ENCODE measurements at places on chromosomes 3 and 15. TPM values are rescaled to one million over a fixed set of nuclear protein-coding genes. Genes with fewer than 3 reads are reported as not detected.
A peak's percentile ranks its signal among the peaks of the same experiment; 100 is the strongest.

The C3orf20 gene
- not detected for total RNA-seq

DNA sequence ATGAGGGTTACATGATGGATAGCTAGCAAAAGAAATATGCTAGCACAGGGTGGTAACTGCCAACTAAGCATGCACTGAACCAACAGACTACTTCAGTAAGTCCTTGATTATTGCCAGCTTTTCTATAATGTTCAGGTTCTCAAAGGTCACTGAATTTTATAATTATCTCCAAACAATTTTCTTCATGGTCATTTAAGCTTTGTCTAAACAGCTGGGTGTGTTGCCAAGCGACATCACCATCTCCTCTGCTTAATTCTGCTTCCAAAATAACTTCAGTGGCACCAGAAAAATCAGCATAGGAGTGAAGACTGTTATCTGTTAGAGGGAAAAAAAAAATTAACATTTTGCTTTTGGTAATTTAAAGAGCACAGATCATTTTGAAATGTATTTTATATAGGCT is 54.6 kb upstream of the TOP2B start:
- H3K27ac ChIP-seq, result no peak overlapping the region
- no peaks in the 10 kb centered on the region for H3K27me3 ChIP-seq
- DNase-seq, result no peak
- H3K4me1 ChIP-seq, result no peaks in the 10 kb centered on the region

DNA sequence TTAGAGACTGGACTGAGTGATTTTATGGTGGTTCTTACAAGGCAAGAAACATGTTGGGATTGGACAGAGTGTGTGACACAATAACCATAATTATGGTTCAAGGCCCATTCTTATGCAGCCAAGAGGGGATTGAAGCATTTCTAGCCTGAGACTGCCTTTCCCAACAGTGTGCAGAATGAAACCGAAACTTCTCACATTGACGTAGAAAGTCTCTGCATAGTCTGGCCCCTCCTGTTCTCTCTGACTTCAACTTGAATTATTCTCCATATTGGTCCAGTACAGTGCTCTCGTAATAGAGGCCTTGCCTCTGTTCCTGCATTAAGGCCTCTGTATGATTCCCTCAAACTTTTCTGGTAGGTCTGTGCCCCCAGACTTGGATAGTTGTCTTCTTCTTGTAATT is 138.3 kb downstream of the DIPK2A start:
- no peak for DNase-seq
- H3K27ac ChIP-seq, result no peak overlapping the region
- no peaks in the 10 kb centered on the region for H3K27me3 ChIP-seq
- H3K36me3 ChIP-seq, result no peaks in the 10 kb centered on the region
- H3K4me3 ChIP-seq, result no peak overlapping the region

DNA sequence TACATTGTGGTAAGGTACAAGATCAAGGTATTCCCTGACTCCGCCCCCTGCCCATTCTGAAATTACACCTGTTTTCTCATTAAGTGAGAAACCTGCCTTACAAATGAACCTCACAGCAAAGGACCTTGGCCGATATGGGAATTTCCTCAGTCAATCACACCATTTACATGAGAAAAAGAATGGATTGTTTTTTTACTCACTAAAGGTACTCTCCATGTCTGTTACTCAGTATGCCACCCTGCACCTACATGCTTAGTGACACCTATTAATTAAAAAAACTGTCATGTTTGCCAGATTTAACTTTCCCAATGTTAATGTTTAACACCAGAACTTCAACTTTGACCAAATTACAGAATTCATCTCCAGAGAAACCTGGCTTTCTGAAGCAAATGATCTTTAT is 62.0 kb downstream of the ESYT3 start:
- H3K27me3 ChIP-seq, result no peaks in the 10 kb centered on the region
- no peaks in the 10 kb centered on the region for H3K36me3 ChIP-seq
- H3K4me3 ChIP-seq, result no peak overlapping the region
- H3K27ac ChIP-seq, result no peak overlapping the region
- peaks cover 16% of the 10 kb centered on the region for H3K4me1 ChIP-seq

The PLSCR5 gene
- total RNA-seq, result not detected

The ALDH1A2 gene
- total RNA-seq, result 5.4 TPM

DNA sequence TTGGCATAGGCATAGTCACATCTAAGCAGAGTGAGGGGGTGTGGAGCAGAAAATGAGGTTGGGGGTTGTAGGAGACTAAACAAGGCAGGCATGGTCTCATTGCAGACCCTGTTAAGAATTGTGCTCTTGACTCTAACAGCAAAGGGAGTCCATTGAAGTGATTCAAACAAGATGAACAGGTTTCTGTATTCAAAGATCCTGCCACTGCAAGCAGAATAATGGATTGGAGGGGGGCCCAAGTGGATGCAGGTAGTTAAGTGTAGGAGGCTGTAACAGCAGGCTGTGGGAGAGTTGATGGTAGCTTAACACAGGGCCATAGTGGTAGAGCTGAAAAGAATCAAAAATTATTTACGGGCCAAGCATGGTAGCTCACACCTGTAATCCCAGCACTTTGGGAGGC is 34.4 kb downstream of the CASR start:
- no peak overlapping the region for H3K27ac ChIP-seq
- H3K4me3 ChIP-seq, result no peak overlapping the region
- H3K27me3 ChIP-seq, result peaks cover 10% of the 10 kb centered on the region
- DNase-seq, result no peak
- H3K4me1 ChIP-seq, result no peaks in the 10 kb centered on the region
- no peaks in the 10 kb centered on the region for H3K36me3 ChIP-seq

DNA sequence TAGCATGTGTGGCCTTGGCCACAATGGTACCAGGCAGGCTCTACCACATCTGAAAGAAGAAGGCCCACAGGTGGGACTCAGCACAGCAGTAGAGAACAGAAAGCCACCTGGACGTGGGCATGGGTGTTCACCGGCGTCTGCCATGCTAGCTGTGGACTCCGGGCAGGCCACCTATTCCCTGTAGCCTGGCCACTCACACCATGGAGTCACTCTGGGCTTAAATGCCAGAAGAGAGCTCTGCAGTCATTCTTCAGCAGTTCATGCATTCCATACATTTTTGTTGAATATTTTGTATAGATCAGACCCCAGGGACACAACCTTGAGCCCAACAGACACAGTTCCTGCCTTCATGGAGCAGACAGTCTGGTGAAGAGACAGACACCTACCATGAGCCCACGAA is 138.6 kb downstream of the SRGAP3 start:
- no peak overlapping the region for H3K4me3 ChIP-seq
- no peak overlapping the region for H3K27ac ChIP-seq
- H3K27me3 ChIP-seq, result no peaks in the 10 kb centered on the region
- DNase-seq, result no peak
- peaks cover 3% of the 10 kb centered on the region for H3K4me1 ChIP-seq

DNA sequence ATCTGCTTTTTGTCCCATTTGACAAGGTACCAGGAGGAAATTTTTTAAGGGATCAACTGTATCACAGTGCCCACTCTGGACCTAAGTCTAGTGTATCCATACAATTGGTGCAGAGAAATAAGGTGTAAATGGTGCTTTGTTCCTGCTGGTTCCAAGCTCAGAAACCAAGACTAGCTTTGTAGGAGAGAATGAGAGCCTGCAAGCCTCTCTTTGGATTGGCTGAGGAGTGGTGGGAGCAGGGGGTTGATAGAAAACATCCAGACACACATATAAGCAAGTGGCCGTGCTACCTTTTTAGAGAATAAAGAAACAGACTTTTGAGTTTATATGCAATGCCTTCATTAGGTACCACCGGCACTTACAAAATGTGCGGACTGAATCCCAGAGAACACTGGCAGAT is 45.8 kb downstream of the ARPP21 start:
- no peak overlapping the region for H3K27ac ChIP-seq
- no peak overlapping the region for H3K4me3 ChIP-seq
- no peaks in the 10 kb centered on the region for H3K36me3 ChIP-seq
- DNase-seq, result no peak

- no peak overlapping the region for H3K27ac ChIP-seq
- H3K4me1 ChIP-seq, result peaks cover 15% of the 10 kb centered on the region
- H3K4me3 ChIP-seq, result no peak overlapping the region
- no peak for DNase-seq
- peaks cover 19% of the 10 kb centered on the region for H3K36me3 ChIP-seq
Observed at GRCh38 chr3:12487786-12488185, 3.5 kb downstream of the TSEN2 start.

GRCh38 chr3:170429050-170429449 is 10.4 kb downstream of the CLDN11 start:
- H3K36me3 ChIP-seq, result no peaks in the 10 kb centered on the region
- no peak overlapping the region for H3K4me3 ChIP-seq
- no peaks in the 10 kb centered on the region for H3K27me3 ChIP-seq

GRCh38 chr15:39542385-39543065 is 38.4 kb upstream of the THBS1 start:
- no peaks in the 10 kb centered on the region for H3K36me3 ChIP-seq
- no peaks in the 10 kb centered on the region for H3K27me3 ChIP-seq
- no peak overlapping the region for H3K27ac ChIP-seq
- no peak for DNase-seq

GRCh38 chr3:136604961-136605360 is 147.2 kb downstream of the STAG1 start:
- H3K27me3 ChIP-seq, result no peaks in the 10 kb centered on the region
- no peak overlapping the region for H3K27ac ChIP-seq
- no peak for DNase-seq
- H3K36me3 ChIP-seq, result peaks cover 8% of the 10 kb centered on the region

DNA sequence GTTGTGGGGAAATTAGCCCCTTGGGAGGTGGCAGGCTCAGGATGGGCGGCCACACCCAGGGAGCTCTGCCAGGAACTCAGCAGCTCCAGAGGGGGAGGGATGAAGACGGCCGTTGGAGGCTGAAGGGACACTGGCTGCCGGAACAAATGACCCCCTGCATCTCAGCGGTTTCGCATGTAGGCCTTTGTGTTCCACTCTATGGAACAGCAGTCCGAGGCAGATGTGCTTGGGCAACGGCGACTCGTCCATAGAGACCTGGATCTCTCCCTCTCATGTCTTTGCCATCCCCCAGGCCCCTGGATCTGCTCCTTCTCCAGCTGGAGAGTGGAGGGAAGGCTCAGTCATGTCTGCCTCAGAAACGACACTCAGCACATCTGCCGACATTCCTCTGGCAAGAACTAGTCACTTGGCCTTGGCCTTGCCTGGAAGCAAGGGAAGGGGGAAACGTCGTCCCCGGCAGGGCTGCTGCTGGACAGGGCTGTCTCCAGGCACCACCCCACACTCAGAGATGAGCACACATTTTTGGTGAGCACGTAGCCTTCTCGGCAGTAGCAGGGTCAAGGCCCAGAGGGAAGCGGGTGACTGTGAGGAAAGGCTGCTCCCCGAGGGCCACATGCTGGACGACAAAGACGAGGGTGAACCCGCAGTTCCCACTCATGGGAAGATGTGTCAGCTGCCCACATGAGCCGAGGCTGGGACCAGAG is 83.8 kb downstream of the ASB7 start:
- no peak overlapping the region for H3K27ac ChIP-seq
- no peaks in the 10 kb centered on the region for H3K36me3 ChIP-seq
- DNase-seq, result peak; percentile 73
- H3K4me3 ChIP-seq, result no peak overlapping the region

- H3K27ac ChIP-seq, result no peak overlapping the region
- no peaks in the 10 kb centered on the region for H3K36me3 ChIP-seq
- no peak for DNase-seq
- no peak overlapping the region for H3K4me3 ChIP-seq
- H3K27me3 ChIP-seq, result no peaks in the 10 kb centered on the region
Observed at GRCh38 chr15:55654561-55655031, 66.5 kb upstream of the PYGO1 start.

Data from heart left ventricle (tissue), 16 donors.